Activated effector memory CD4-positive, alpha-beta T cell treated with anti-CD3 and anti-CD28 coated beads, Interleukin-2, amount 50 U/mL, for 16 hours (primary cell): ENCODE measurements at places on chromosomes 13 and 19.

DNA sequence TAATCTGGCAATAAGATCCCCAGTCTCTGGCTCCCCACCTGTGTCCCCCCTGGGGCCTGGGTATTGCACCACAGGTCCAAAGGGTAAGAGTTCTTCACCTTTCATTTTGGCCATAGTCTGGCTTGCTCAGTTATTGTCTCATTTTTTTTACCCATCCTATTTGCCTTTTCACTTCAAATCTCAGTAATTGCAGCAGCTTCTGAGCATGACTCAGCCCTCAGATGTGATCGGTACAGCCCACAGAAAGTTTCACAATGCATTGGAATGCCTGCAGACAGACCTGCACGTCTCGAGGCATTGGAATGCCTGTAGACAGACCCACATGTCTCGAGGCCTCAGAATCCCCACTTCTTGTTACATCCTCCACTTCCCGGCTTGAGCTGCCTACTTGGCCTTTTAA lies 173.6 kb downstream of the NUFIP1 start:
- DNase-seq: no peak

GRCh38 chr19:5031231-5032100 lies 62.6 kb downstream of the KDM4B start:
- peak; percentile 92 for DNase-seq

GRCh38 chr13:41971848-41972247 lies 10.9 kb upstream of the VWA8 start:
- DNase-seq: no peak

GRCh38 chr19:43683905-43684304 lies 13.9 kb upstream of the PLAUR start:
- DNase-seq: no peak

GRCh38 chr13:77860507-77860981 lies 58.1 kb downstream of the EDNRB start:
- DNase-seq: no peak

DNA sequence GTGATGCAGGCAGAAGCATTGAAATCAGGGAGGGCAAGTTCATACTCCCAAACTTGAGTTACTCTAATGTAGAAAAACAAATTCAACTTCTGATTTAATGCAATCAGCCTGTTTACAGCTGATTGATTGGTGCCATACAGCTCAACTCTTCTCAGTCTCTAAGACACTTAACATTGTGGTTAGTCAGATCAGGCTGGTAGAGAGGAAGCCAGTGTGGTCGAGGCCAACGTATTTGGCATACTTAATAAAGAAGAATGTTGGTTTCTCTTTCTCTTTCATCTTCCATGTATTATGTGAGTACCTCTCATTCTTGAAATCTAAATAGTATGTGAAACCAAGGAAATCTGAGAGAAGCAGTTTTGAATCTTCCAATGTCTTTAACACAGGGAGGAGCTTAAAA lies 255.0 kb upstream of the SLITRK1 start:
- peak; percentile 79 for DNase-seq

GRCh38 chr13:99316657-99317256 lies 9.6 kb upstream of the GPR183 start:
- no peak for DNase-seq

DNA sequence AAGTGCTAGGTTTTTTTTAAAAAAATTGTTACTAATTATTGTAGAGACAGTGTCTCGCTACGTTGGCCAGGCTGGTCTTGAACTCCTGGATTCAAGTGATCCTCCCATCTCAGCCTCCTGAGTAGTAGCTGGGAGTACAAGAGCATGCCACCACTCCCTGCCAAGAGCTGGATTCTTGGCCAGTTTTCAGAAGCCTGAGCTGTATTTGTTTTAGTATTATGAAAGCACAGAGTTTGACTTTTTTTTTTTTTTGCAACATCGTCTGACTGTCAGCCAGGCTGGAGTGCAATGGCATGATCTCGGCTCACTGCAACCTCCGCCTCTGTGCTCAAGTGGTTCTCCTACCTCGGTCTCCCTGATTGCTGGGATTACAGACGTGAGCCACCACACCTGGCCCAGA lies 7.0 kb downstream of the ARMC6 start:
- DNase-seq: no peak

- no peak for DNase-seq
These were observed 26.5 kb downstream of the MYCBP2 start for GRCh38 chr13:77300176-77301037.

DNA sequence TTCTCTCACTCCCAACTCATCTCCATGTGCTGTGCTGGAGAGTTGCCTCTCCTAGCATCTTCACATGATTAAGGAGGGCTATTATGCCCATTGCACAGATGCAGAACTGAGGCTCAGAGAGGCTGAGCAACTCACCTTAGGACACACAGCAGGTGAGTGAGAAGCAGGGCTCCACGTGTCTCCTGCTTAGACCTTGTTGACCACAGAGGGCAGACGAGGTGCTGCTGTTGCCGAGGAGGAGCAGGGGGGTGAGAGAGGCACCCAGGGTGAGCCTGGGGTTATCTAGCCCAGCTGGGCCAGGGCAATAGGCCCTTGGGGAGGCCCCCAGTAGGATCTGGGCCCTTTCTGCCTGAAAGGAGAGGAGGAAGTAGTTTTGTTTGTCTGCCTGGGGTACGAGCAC lies 2.4 kb upstream of the HSH2D start:
- DNase-seq: no peak

DNA sequence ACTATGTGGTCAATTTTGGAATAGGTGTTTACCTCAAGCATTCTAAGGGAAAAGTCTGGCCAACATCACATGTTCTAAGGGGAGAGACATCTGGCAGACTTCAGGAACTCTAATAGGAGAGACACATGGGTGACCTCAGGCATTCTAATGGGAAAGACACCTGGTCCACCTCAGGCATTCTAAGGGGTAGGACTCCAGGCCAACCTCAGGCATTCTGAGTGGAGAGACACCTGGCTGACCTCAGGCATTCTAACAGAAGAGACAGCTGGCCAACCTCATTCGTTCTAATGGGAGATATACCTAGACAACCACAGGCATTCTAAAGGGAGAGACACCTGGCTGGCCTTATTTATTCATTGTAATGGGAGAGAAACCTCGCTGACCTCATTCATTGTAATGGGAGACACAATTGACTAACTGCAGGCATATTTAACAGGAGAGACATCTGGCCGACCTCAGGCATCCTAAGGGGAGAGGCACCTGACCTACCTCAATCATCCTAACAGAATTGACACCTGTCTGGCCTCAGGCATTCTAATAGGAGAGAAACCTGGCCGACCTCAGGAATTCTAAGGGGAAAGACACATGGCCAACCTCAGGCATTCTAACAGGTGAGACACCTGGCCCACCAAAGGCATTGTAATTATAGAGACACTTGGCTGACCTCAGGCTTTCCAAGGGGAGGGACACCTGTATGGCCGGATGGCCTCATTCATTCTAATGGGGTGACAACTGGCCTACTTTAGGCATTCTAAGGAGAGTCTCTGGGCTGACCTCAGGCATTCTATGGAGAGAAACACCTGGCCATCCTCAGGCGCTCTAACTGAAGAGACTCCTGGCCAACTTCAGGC lies 1346.8 kb downstream of the UQCRFS1 start:
- DNase-seq: no peak

DNA sequence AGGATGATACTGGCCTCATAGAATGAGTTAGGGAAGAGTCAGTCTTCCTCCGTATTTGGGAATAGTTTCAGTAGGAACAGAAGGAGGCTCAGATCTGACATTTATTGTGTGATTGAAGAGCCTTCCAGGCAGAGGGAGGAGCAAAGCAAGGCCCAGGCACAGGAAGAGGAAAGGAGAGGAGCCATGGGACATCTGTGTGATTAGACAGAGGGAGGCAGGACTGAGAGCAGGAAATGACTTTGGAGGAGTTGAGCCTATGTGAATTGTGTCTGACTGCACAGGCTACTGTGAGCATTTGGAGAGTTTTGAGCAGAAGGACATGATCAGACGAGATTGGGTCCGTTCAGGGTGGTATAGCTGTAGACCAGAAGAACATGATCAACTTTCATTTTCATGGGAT lies 8.5 kb downstream of the SIGLEC7 start:
- DNase-seq: no peak

DNA sequence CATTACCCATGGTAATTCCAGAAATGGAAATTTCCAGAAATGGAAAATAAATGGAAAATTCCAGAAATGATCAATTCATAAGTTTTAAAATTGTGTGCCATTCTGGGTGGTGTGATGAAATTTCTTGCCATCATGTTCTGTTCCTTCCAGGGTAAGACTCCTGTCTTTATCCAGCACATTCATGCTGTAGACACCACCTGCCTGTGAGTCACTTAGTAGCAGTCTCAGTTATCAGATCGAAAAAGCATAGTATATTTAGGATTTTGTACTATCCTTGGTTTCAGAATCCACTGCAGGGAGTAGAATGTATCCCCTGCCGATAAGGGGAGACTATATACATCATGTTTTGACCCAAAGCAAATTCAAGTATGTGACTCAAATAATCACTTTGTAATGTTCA lies 26.7 kb upstream of the CSNK1A1L start:
- DNase-seq: no peak

GRCh38 chr13:110352735-110353134 lies 45.7 kb downstream of the COL4A2 start:
- DNase-seq: no peak
